ENCODE measurements at places on chromosomes 5 and 9. TPM values are rescaled to one million over a fixed set of nuclear protein-coding genes. Genes with fewer than 3 reads are reported as not detected.

The DAB2 gene
- polyA plus RNA-seq = 0.98 TPM

The RASGRF2 gene
- not detected for polyA plus RNA-seq

DNA sequence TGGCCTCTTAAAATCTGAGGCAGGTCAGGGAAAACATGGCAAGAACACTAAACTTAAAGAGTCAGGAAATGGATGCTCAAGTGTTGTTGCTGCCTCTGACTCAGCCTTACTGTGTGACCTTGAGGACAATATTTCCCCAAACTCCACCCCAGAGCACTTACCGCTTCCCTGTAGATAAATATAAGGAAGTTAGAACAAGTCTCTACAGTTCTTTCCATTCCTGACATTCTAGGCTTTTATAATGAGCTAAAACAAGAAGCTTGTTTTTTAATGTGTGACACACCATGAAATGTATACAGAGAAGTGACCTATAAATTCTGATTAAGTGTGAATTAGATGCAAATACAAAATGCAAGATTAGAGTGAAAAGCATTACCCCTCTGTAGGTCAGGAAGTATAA, 129.3 kb downstream of the GRIA1 start:
- DNase-seq = no peak

- DNase-seq = no peak
Observed at GRCh38 chr9:81542118-81542889, 147.0 kb downstream of the TLE1 start.

DNA sequence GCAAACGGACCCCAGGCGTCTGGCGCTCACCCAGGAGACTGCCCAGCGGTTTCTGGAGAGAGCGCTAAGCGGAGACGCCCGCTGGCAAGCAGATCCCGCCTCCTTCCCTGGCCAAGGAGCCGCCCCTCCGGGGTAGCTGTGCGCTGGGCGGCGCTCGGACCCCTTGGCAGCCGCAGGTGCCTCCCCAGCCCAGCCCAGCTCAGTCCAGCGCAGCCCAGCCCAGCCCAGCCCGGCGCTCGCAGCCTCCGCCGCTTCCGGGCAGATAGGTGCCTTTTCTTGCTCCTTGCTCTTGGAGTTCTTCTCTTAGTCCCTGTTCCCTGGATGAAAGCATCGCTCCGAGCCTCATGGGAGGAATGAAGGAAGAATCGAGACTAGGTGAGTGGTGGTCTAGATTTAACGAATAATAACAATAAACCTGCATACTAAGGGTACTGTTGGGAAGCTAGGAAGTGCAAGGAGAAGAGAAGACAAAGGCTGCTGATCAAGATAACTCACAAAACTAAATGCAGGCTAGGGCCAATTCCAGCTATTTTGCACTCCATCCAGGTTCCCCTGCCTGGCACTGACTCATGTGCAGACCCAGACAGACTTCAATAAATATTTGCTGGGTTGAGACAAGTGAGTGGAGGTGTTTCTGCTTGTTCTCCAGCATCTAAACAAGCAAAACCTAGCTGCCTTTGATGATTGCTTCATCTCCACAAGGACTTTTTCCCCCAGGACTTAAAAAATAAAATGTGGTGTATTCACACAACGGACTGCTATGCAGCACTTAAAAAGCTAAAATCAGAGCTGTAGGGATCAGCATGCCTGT, at the start of gene STK32A:
TSS of gene STK32A (plus strand) at position 202 of the 811 bp plus-strand sequence. CDS start 4,609 bp downstream, outside the sequence.
- no peak for DNase-seq

Measured in CD14-positive monocyte (primary cell).